ENCODE measurements at places on chromosomes 6 and 20. TPM values are rescaled to one million over a fixed set of nuclear protein-coding genes. Genes with fewer than 3 reads are reported as not detected.
A peak's percentile ranks its signal among the peaks of the same experiment; 100 is the strongest.

RRAGD gene
- total RNA-seq, result 8.8 TPM

DNA sequence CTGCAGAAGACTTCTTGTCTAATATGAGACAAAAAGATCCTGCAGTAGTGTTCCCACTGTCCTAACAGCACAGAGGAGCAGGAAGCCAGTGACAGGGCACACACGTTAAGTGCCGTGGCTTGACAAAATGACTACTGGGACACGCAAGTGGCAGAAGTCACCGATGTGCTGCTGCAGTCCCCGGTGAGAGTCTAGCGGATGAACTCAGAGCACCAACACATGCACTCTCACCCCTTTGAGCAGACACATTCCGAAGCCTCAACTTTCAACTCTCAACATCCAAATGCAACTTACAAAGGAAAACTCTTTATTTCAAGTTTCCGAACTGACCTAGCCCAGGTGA is 898 bp downstream of the LAMA4 start:
- DNase-seq, result no peak
- no peak overlapping the region for H3K27ac ChIP-seq
- H3K27me3 ChIP-seq, result peaks cover 51% of the 10 kb centered on the region
- H3K36me3 ChIP-seq, result no peaks in the 10 kb centered on the region
- H3K4me3 ChIP-seq, result peak overlapping the region; percentile 49

- DNase-seq, result no peak
- peaks cover 3% of the 10 kb centered on the region for H3K36me3 ChIP-seq
- H3K4me1 ChIP-seq, result peaks cover 14% of the 10 kb centered on the region
- H3K27ac ChIP-seq, result no peak overlapping the region
- no peak overlapping the region for H3K4me3 ChIP-seq
These were observed 80.8 kb downstream of the CBFA2T2 start for GRCh38 chr20:33570743-33571142.

- H3K27ac ChIP-seq, result no peak overlapping the region
- H3K4me3 ChIP-seq, result no peak overlapping the region
- peaks cover 34% of the 10 kb centered on the region for H3K27me3 ChIP-seq
- DNase-seq, result no peak
- no peaks in the 10 kb centered on the region for H3K4me1 ChIP-seq
These were observed 7.0 kb downstream of the RCAN2 start for GRCh38 chr6:46484081-46484820.

Data from activated CD4-positive, alpha-beta T cell treated with anti-CD3 and anti-CD28 coated beads, Interleukin-2, amount 10 ng/mL, durations not matched to agents 7 days and 5 days (primary cell).